Activated naive CD8-positive, alpha-beta T cell treated with anti-CD3 and anti-CD28 coated beads, Interleukin-2, amount 50 U/mL, for 16 hours (primary cell): ENCODE measurements at places on chromosomes 16 and 17.

GRCh38 chr17:16361874-16362273 lies 8.6 kb upstream of the CENPV start:
- no peak for DNase-seq

DNA sequence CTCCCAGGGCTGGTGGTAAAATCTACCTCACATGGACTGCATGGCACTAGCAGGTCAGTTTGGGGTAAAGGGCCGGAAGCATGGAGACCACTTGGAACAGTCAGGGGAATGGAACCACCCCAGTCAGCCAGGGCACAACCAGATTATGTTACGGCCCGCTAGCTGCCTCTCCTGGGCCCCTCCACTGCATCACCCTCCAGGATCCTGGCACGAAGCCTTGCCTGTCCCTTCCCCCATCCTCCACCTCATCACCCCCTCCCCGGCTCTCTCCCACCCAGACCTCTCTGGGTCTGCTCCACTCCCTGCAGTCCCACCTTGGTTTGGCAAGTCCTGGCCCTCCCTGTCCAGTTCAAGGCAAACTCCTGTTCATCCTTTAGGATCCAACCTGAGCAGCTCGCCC lies 91.7 kb downstream of the CLEC16A start:
- DNase-seq, result no peak

DNA sequence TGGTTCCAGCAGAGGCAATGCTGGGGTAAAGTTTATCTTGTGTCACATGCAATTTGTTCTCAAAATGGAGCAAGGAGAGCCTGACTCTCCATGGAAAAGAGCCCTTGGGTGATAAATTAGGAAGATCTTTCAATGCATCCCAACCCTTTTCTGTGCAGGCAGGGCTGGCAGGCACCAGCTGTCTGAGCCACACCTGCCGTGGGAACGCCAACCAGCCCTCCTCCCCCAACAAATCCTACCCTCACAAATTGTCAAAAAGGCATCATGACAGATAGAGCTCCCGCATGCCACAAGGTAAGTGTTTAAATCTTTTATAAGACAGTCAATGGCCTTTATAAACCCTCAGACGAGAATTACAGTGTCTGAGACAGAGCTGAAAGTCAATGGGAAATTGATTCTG lies 418.5 kb upstream of the CDH5 start:
- no peak for DNase-seq

GRCh38 chr17:44807817-44808155 lies 22.3 kb downstream of the GJC1 start:
- no peak for DNase-seq

- DNase-seq, result no peak
Measured at GRCh38 chr17:64155129-64155528, 25.2 kb upstream of the ERN1 start.
